Activated T-cell treated with anti-CD3 and anti-CD28 coated beads for 1 hour (primary cell): ENCODE measurements at places on chromosomes 7 and 10.

- DNase-seq: no peak
Measured at GRCh38 chr7:47765373-47765979, 182.8 kb downstream of the PKD1L1 start.

DNA sequence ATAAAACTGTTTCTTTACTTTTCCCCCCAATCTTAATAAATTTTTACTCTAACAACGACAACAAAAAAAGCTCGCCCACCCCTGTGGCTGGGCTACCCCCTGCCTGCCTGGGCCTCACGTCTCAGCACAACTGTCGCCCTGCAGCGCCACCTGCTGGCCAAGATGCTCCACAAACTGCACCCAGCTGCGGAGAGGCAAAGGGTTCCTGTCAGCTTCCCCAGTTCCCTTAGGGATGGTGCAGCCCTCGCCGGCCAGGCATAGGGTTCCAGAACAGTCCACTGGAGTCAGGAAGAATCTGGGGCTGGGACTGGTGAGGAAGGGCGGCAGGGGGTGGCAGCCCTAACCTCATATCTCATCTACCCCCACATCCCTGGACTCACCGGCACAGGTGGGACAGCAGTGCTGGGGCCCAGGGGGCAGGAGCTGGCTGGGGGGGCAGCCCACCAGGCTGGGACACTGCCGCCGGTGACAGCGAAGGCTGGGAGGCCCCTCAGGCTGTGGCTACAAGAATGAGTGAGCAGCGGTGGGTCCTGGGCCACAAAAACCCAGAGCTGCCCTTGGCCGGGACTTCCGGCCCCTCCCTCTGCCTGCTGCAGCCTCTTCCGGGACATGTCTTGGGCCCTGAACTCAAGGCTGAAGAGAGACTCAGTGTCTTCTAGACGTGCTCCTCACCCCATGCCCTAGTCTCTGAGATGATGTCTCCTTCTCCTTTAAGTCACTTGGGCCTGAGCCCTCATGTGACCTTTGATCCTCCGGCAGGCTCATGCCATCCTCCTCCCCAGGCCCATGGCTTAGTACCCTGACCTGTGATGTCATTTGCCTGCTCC lies 21.2 kb downstream of the ATP6V1F start:
- DNase-seq: peak; percentile 87

DNA sequence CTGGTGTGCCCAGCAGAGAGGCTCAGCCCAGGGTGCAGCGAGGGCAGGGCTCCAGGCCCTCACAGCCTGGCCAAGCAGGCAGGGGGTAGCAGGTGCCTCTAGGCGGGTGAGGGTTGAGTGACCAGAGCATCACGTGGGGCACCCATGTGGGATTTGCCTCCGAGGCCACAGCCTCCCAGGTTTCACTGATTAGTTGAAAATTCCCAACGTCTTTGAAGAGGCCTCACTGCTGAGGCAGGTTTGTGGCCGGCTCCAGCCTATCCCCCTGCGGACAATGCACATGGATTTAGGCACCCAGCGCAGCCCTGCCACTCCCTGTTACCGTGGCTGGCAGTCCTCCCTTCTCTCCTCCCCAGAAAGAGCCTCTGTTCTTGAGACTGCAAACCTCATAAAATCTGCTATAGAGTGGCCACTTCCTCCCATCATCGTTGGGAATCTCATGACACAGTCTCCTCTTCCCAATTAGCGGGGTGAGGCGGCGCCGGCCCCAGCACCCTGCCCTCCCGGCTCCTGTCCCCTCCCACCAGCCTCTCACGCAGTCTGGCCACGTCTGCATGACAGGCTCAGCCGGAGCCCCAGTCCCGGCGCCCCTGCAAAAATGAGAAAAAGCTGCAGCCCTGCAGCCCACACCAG lies 10.8 kb downstream of the MYL10 start:
- no peak for DNase-seq

- DNase-seq: no peak
Measured at GRCh38 chr10:23630376-23630775, 191.5 kb downstream of the OTUD1 start.

DNA sequence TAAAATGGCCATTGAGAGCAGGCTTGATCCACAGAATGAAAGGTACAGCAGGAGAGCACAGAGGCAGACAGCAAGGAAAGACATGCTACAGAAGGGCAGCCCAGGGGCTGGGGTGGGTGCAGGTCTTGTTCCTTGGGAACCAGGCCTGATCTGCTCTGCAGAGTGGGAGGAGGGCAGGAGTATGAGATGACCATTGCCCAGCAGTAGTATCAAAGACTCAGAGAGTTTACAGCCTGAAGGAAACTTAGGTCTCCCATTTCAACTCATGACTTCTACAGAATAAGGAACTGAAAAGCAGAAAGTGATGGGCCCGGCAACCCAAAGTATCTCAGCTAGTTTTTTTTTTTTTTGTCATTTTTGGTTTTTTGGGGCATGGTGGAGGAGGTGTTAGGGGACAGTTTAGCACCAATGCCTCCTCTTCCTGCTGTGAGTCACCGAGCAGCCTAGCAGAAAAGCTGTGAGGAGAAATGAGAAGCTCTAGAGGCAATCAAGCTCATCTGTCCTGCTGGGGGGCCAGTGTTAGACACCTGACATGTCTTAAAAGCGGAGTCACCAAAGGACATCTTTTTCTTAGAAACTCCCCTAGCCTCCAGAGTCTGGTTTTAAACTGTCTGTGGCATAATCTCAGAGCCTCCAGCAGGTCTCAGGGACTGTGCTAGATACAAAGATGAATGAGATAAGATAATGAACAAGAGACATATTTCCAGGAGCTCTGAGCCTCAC lies 34.3 kb upstream of the HERPUD2 start:
- DNase-seq: no peak

- DNase-seq: no peak
Measured at GRCh38 chr7:55110282-55110992, 91.6 kb downstream of the EGFR start.

DNA sequence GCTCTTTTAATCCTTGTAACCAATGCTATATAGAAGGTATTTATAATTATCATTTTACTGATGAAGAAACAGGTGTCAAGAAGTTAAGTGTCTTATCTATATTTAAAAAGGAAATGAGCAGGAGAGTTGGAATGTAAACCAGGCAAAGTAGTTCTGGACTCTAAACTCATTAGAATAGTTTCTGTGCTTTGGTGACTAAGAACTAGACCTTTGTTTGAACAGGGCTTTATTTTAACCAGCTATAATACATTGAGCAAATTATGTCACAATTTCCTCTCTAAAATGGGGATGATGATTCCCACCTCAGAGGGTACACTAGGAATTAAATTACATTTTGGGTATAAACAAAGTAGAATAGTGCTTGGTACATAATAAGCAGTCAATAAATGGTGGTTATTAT lies 236.0 kb downstream of the MAGI2 start:
- no peak for DNase-seq

- DNase-seq: no peak
Measured at GRCh38 chr10:124878457-124878739, 63.5 kb upstream of the ZRANB1 start.

- no peak for DNase-seq
Measured at GRCh38 chr10:5615316-5615715, 51.1 kb downstream of the ASB13 start.

- no peak for DNase-seq
Measured at GRCh38 chr7:100686822-100687211, 7.2 kb downstream of the GIGYF1 start.

- DNase-seq: no peak
Measured at GRCh38 chr7:143015084-143015483, 11.8 kb downstream of the OR9A2 start.

- no peak for DNase-seq
Measured at GRCh38 chr10:124299696-124300095, 119.0 kb downstream of the OAT start.

- no peak for DNase-seq
Measured at GRCh38 chr10:97178074-97178473, 7.7 kb downstream of the SLIT1 start.
